ENCODE measurements at places on chromosomes 13 and 19.

DNA sequence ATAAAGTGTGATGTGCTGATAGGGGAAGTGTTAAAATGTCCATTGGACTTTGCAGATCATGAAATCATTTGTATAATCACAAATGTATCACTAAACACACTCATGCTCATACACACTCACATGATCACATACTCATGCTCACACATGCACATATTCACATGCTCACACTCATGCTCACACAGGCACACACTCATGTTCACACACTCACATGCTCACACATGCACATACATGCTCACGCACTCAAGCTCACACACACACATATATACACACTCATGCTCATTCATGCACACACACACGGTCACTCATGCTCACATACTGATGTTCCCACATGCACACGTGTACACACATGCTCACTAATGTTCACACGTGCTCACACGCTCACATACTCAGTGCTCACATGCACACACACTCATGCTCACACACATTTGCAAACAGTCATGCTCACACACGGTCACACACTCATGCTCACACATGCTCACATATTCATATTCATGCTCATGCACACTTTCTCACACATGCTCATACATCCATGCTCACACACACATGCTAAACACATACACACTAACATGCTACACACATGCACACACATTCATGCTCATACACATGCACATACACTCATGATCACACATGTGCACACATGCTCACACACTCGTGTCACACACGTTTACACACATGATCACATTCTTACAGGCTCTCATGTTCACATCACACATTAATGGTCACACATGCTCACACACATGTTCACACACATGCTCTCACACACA, 116.7 kb upstream of the GJB6 start:
- DNase-seq = no peak

GRCh38 chr13:40662866-40663265, 3.6 kb downstream of the FOXO1 start:
- no peak for DNase-seq

GRCh38 chr19:2678044-2678671, 24.3 kb downstream of the GNG7 start:
- DNase-seq = no peak

DNA sequence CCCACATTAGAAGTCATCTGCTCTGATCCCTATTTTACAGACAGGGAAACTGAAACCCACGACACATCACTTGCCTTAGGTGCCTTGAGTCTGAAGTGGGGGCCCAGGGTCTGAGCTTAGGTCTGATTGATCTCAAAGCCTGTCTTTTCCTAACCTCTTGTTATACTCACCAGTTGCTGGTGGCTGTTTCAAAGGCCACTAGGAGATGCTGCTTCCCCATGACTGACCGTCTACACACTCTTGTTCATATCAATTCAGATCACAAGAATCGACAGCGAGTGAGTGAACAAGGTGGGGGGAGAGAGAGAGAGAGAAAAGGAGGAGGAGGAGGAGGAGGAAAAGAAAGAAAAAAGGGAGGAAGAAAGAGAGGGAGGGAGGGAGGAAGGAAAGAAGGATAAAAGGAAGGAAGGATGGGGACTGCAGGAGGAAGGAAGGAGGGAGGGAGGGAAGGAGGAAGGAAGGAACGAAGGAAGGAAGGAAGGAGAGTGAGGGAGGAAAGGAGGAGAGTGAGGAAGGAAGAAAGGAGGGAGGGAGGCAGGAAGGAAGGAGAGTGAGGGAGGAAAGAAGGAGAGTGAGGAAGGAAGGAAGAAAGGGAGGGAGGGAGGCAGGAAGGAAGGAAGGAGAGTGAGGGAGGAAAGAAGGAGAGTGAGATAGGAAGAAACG, 3.3 kb downstream of the OR10H1 start:
- no peak for DNase-seq

GRCh38 chr19:20414120-20414519, 151.5 kb downstream of the ZNF737 start:
- DNase-seq = no peak

DNA sequence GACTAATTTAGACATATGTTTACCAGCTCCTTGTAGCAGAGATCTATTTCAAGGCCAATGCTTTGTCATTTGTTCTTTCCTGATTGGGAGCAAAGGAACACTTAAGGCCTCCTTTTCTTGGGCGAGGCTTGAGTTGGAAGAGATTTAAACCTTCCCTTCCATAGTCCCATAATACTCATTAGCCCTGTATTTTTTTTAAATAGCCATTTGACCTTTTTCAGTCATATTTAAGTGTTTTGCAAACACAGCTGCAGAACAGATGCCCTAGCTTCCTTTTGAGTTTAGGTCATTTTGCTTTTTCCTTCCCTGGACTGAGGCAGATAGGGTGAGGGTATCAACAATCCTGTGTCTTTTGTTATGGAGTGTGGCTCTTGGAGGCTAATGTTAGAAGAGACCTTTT, 198.3 kb downstream of the NBEA start:
- DNase-seq = no peak

DNA sequence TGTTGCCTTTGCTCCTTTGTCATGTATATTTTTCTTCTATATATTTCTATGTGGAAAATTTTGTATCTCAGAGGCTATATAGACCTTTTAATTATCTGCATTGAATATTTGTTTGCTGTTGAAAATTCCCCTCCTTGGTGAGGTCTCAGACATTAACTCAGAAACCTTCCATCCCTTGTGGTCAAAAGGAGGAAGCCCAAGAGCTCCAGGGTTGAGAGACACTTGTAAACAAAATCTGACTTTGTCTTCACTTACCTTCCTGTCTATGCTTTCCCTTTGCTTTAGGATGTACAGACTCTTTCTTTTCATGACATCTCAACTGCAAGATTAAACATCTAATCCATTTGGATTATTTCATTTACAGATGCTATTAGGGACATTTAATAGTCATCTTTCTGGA, 157.5 kb downstream of the PCDH20 start:
- DNase-seq = no peak

DNA sequence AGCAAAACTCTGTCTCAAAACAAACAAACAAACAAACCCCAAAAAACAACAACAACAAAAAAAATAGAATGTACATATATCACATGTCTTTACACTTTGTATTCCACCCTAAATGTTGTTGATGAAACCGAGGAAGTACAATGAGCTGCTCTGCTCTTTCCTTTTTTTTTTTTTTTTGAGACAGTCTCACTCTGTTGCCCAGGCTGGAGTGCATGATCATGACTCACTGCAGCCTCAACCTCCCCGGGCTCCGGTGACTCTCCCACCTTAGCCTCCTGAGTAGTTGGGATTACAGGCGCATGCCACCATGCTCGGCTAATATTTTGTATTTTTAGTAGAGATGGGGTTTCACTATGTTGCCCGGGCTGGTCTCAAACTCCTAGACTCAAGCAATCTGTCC, 30.6 kb upstream of the LRP3 start:
- DNase-seq = no peak

DNA sequence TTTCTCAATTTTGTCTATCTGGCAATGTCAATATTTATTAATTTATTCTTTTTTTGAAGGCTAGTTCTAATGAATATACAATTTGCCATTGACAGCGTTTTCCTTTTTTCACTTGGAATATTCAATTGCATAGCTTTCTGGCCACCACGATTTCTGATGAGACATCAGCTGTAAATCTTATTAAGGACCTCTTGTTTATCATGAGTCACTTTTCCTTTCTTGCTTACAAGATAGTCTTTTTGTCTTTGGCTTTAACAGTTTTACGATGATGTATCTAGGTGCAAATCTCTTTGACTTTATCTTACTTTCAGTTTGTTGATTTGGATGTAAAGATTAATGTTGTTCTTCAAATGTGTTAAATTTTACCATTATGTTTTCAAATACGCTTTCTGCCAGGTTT, 991.6 kb upstream of the SLC10A2 start:
- no peak for DNase-seq

- DNase-seq = no peak
Observed at GRCh38 chr13:46565808-46566750, 13.1 kb downstream of the LRCH1 start.

GRCh38 chr13:27203186-27203585, 31.6 kb upstream of the USP12 start:
- DNase-seq = no peak

- no peak for DNase-seq
Observed at GRCh38 chr19:35870798-35871197, 2.4 kb downstream of the APLP1 start.
